Activated gamma-delta T cell (primary cell): ENCODE measurements at places on chromosomes 4 and X.

- no peak for DNase-seq
These were observed 78.8 kb downstream of the NHS start for GRCh38 chrX:17453788-17454187.

DNA sequence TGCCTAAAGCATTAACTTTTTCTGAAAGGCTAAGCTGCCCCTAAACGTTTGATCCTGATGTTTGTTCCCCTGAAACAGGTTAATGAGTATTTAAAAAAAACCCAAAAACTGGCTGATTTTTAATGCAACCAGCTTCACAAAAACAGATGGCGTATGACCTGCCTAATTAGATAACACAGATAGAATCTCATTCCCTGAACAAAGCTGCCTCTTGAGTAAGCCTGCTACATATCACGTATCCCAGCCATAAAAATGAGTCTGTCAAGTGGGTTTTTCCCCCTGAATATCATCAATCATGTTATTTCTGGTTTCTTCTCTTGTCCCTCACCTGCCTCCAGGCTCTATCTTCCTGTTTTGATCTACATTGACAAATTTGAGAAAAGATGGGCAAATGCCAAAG lies 154.2 kb upstream of the FAM9B start:
- DNase-seq = no peak

- DNase-seq = no peak
These were observed 292.2 kb downstream of the FBXO8 start for GRCh38 chr4:173991316-173991715.

- DNase-seq = no peak
These were observed 242.3 kb upstream of the NOCT start for GRCh38 chr4:138773321-138773720.

GRCh38 chrX:19373351-19373891 lies 29.7 kb downstream of the PDHA1 start:
- DNase-seq = no peak

GRCh38 chrX:68749426-68749825 lies 79.4 kb upstream of the EFNB1 start:
- DNase-seq = no peak

DNA sequence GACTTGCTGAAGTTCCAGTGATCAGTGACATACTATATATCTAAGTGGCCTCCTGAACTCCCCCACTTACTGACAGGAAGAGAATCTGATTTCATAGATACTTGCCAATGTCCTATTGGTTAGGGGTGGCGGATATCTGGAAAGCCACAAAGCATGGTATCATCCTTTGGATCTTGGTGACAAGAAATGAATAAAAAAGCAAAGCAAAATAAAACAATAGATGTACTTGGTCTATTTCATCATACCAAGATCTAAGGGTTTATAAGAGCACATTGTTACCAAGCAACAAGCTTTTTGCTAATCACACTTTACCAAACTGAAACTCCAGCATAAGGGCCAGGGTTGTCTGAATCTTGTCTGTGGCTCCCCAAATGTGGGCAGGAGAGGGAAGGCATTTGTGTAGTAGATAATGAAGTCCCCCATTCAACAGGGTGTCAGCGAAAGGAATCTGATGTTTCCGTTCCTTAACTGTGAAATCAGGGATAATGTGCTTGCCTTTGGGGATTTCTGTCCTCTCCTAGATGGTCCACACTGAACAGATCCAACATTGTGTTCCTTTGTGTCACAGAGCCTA lies 125.0 kb upstream of the SMIM10 start:
- DNase-seq = no peak
